Effector memory CD8-positive, alpha-beta T cell (primary cell): ENCODE measurements at places on chromosomes 11 and 22.

GRCh38 chr22:41003066-41003465 lies 51.9 kb downstream of the RBX1 start:
- no peak for DNase-seq

DNA sequence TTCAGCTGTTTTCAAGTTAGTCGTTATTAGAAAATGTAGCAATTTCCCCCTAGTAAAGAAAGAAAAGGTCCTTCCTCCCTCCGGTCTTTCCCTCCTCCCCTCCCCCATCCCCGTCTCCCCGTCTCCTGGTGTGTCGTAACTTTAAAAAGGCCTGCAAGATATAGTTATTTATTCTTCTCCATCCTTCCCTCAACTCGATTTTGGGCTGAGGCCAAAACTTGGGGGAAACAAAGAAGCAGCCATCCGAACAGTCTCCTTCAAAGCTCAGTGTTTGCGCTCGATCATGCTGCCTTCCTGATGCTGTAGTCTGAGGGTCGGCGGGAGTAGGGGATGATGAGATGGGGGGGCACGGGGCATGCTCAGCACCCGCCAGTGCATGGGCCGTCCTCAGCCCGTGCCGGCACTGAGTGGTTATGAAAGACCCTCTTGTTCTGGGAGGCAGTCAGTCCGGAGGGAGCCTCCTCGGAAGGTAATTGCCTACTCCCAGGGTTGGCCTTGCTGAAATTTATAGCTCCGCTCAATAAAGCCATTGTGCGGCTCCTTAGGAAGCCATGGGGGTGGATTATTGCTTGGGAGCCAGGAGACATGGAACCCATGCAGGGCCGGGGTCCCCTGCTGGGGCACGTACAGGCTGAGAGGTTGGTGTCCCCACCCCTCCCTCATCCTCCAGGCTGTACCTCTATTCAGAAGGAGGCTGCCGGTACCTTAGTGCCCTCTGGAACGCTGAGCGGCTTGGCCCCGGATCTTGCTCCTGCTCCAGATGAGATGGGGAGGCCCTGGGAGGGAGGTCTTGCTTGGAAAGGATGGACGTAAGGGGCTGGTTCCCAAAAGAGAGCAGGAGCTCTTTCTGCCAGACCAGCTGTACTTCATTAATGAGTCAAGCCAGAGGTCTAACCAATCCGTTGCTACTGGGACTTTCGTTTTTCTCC lies 212.7 kb upstream of the CADM1 start:
- no peak for DNase-seq

- no peak for DNase-seq
Measured at GRCh38 chr11:46235777-46236688, 41.4 kb upstream of the CREB3L1 start.

- no peak for DNase-seq
Measured at GRCh38 chr22:48422900-48423480, 1404.7 kb downstream of the BRD1 start.

- no peak for DNase-seq
Measured at GRCh38 chr11:110903830-110904229, 191.6 kb upstream of the ARHGAP20 start.

DNA sequence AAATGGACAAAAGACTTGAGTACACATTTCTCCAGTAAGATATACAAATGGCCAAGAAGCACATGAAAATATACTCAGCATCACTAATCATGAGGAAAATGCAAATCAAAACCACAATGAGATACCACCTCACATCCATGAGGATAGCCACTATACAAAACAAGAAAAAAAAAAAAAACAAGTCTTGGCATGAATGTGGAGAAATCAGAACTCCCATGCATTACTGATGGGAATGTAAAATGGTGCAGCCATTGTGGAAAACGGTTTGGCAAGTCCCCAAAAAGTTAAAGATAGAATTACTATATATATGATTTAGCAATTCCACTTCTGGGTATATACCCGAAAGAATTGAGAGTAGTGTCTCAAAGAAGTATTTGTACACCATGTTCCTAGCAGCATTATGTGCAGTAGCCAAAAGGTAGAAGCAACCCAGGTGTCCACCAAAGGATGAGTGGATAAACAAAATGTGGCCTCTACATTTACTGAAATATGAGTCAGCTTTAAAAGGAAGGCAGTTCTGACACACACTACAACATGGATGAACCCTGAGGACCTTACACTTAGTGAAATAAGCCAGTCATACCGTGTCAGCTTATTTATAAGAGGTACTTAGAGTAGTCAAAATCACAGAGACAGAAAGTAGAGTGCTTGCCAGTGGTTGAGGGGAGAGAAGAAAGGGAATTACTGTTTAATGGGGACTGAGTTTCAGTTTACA lies 146.3 kb downstream of the WNT7B start:
- no peak for DNase-seq

- DNase-seq = no peak
Measured at GRCh38 chr11:17012712-17013547, 1.3 kb downstream of the PLEKHA7 start.

DNA sequence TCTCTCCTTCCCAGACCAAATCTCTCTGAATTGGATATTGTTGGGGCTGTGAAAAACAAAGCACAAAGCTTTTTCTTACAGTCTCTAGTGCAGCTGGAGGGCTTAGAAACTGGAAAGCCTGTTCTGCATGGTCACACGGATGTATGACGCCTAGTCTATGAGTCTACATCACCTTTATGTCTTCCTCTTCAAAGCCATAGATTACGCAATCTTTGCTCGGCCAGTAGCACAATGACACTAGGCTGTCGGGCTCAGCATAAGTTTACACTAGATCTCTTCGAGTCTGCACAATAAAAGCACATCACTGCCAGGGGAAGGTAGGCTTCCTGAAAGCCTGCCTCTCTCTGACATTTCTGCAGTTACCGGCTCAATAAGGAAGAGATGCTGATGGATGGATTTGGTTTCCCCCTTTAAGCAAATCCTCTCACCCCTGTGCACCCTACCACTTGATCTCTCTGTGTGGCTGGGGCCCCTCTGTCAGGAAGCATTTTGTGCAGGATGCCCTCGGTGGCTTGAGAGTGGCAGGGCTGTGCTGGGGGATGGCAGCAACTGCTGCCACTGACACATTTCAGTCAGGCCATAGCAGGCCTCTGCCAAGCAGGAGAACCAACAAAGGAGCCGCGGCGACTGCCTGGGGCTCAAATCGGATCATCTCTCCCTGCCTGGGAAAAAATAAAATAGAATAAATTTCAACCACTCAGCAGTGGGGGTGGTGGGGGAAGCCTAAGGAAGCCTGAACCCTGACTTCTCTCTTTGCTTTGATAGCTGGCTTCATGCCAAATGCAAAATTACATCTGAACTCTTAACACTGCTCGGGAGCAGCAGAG lies 1272.8 kb downstream of the LRRC4C start:
- no peak for DNase-seq

DNA sequence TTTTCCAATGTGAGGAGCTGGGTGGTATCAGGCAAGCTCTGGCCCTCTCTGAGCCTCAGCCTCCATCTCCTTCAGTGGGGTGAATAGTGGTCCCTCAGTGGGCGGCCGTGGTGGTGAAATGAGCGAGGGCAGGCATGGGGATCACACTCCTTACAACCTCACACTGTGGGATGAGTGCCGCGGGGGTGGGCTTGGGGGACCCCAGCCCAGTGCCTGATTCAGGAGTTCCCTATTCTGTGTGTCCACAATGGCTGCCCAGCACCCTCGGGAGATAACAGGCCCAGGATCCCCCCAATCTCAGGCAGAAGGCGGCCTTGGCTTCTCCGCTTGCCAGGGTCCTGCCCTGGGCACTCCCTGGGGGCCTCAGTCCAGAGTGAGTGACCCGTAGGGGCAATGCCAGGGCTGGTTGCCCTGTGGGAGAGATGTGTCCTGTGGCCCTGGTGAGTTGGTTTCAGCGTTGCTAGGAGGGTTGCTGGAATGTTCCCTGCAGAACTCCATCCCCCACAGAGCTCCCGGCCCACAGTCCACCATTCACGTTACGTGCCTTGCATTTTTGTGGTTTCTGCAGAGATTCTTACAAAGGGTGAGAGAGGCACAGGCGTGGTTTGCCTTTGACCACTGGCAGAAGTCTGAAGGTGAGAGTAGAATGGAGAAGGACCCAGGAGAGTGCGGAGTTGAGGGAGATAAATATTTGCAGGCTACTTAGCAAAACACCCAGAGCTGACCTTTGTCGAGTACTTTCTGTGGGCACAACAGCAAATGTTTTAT lies 2.9 kb downstream of the ALDH3B1 start:
- DNase-seq = no peak

GRCh38 chr11:79219186-79220045 lies 221.4 kb downstream of the TENM4 start:
- DNase-seq = no peak

- DNase-seq = no peak
Measured at GRCh38 chr11:123510579-123510905, 80.5 kb downstream of the GRAMD1B start.

DNA sequence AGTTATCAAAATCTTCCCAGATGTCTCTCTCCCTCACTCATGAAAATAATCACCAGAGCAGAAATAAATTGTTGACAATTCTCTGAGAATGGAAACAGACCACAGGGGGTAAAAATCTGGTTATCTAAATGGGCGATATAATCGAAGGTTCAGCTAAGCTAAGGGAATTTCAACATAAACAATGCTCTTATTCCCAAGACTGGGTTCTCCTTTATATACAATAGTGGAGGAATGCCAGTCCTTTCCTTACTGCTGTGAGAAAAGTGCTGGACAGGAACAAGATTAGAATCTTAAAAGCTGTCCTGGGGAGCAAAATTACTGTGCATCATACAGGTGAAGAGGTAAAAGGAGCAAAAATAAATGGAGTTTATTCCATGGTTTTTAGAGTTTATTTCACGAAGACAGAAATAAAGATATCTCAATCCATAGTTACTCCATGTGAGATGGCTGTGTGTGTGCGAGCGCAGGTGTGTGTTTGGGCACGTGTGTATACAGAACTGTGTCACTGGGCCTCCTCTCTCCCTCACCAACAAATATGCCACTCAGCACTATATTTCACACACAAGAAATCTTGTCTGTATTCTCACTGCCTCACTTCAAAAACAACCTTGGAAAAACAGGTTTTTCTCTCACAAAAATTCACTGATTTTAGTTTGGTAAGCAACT lies 385.6 kb downstream of the DCDC1 start:
- DNase-seq = no peak

DNA sequence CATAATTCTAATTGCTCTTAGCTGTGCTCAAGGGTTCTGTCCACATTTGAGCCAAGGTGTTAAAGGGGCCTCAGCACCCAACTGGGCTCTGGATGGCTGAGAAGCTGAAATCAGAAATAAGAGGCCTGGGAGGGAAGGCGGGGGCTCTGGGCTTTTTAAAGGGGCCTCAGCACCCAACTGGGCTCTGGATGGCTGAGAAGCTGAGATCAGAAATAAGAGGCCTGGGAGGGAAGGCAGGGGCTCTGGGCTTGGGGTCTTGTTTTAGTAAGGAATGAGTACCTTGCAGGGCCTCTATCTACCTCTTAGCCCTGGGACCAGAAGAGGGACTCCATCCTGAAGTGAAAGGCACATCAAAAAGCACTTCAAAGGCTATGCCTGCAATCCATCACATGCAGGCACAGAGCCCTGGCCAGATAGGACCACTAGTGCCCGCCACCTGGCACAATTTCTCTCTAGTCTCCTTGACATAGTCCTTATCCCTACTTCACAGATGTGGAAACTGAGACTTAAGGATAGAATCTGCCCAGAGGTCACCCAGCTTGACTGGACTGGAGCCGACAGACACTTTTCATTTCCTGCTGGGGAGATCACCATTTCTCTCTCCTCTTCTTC lies 35.6 kb downstream of the DKK3 start:
- DNase-seq = no peak

- DNase-seq = no peak
Measured at GRCh38 chr11:45982656-45983470, 60.4 kb downstream of the LARGE2 start.

GRCh38 chr11:125605417-125605816 lies 12.8 kb downstream of the STT3A start:
- DNase-seq = no peak

- no peak for DNase-seq
Measured at GRCh38 chr11:7004482-7004881, 15.7 kb downstream of the ZNF214 start.

DNA sequence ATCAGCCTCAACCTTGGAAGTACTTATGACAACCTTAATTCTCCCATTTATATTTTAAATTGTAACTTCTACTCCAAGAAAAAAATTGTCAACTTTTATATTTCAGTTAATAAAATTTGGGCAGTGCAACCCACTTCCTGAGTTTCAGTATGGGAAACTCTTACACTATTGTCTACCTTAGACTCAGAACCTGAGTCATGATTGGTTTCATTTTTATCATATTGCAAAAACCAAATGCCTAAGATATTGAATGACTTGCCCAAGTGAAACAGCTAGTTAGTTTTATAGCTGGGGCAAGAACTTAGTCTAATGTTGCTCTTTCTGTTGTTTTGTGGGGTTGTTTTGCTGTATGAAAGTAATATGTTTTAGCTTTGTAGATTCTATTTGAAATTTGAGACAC lies 334.0 kb upstream of the ARHGAP42 start:
- no peak for DNase-seq

DNA sequence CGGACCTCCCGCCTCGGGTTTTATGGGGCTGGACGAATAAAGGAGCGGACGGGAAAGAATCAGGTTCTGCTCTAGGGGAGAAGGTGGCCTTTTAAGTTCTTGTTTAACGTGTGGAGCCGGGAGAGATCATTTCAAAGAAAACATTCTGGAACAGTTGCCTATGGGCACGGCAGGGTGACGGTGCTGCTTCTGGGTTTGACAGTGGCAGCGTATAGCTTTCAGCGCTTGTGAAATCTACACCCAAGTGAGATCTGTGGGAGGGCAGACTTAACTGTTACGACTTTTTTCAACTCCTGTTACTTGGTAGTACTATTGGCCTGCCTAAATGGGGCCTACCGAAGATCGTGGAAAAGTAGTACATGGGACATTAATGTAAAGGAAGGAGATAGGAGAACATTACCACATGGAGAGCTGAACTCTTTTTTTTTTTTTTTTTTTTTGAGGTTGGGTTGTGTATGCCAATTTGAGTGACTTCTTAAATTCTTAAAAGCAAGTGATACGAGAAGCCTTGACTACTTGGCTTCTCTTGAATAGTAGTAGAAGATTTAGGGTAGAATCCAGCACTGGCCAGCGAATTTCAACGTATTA lies 743 bp downstream of the USP47 start:
- DNase-seq = peak; percentile 68

- DNase-seq = no peak
Measured at GRCh38 chr11:17293311-17293710, 16.8 kb downstream of the NUCB2 start.

GRCh38 chr11:118956094-118956846 lies at the start of gene UPK2:
TSS of gene UPK2 (plus strand) at chr11:118956298. CDS start at chr11:118956351, 53 bp downstream.
- peak; percentile 87 for DNase-seq

DNA sequence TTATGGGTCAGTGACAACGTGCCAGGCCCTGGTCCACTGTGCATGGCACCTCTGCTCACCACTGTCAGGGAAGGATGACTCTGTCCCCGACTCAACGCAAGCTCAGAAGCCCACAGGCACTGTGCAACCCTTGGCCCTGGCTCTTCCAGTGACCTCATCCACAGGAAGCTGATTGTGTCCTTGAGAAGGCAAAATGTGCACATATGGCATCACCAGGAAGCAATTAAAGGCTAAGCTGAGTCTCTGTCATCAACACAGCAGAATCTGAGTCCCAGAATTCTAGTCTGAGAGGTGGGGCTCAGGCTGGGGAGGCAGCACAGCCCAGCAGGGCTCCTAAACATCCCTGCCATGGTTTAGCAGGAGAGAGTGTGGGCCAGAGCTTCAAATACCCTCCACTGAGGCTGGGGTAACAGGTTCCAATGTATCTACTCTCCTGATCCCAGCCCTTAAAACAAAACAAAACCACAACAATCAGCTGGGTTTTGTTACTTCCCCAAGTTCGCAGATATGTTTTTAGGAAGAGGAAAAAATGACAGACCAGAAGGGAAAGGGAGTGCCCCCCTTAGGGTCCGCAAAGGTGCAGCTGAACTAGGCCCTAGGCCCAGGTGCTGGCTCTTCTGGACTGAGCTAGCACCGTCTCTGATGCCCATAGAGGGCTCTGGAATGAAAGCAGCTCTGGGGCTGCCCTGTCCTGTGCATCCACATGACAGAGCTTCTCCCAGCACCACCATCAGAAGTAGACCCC lies 33.5 kb upstream of the GNAZ start:
- DNase-seq = no peak
